M059J (cell line): ENCODE measurements at places on chromosomes 11 and 22. TPM values are rescaled to one million over a fixed set of nuclear protein-coding genes. Genes with fewer than 3 reads are reported as not detected.

Gene MAPK8IP2
- 0.10 and 0.74 TPM in 2 replicates for total RNA-seq

Gene SLC25A18
- 0.71 and 0.81 TPM in 2 replicates for total RNA-seq

Gene RHBDD3
- total RNA-seq, result 17.7 and 33.1 TPM in 2 replicates

Gene LIF
- total RNA-seq, result 7.5 and 9.9 TPM in 2 replicates

Gene CD3D
- total RNA-seq, result not detected in 2 replicates

Gene SCGB1D2
- total RNA-seq, result not detected in 2 replicates

Gene C22orf15
- total RNA-seq, result not detected in 2 replicates

Gene PAMR1
- total RNA-seq, result not detected in 2 replicates

Gene OSBP2
- 1.3 and 2.7 TPM in 2 replicates for total RNA-seq

Gene TRIM51
- total RNA-seq, result not detected in 2 replicates

Gene SLC5A4
- not detected in 2 replicates for total RNA-seq

Gene HORMAD2
- total RNA-seq, result 0.22 TPM in 1 of 2 replicates, not detected in the other

Gene ROBO4
- 0.20 and 0.99 TPM in 2 replicates for total RNA-seq

Gene NCR3LG1
- 0.49 and 0.52 TPM in 2 replicates for total RNA-seq

Gene OR52A1
- not detected in 2 replicates for total RNA-seq

Gene THY1
- 1,171 and 1,190 TPM in 2 replicates for total RNA-seq

Gene SEPTIN3
- 0.05 and 0.17 TPM in 2 replicates for total RNA-seq

Gene DEFB131B
- not detected in 2 replicates for total RNA-seq

Gene TRPC6
- total RNA-seq, result not detected in 2 replicates

Gene FOLR2
- not detected in 2 replicates for total RNA-seq

Gene WT1
- 4.6 and 5.9 TPM in 2 replicates for total RNA-seq

Gene CDC42BPG
- total RNA-seq, result 0.02 and 0.54 TPM in 2 replicates

Gene CELSR1
- 4.3 and 11.8 TPM in 2 replicates for total RNA-seq

Gene UPK3A
- not detected in 2 replicates for total RNA-seq
